Esophagus muscularis mucosa (tissue), 4 donors: ENCODE measurements at places on chromosomes 11 and 22.

DNA sequence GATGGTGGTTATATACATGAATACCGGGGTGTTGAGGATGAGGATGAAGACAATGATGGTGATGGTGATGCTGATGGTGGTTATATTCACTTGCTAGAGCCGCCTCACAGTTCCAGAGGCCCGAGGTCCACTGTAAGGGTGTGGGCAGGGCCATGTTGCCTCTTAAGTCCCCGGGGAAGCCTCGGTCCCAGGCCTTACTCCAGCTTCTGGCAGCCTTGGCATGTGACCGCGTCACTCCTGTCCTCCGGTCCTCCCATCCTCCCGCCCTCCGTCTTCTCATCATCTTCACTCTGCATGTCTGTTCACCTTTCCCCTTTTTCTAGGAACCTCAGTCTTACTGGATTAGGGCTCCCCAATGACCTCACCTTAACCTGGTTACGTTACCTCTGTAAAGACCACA, 54.6 kb downstream of the IGLL1 start:
- DNase-seq = no peak

DNA sequence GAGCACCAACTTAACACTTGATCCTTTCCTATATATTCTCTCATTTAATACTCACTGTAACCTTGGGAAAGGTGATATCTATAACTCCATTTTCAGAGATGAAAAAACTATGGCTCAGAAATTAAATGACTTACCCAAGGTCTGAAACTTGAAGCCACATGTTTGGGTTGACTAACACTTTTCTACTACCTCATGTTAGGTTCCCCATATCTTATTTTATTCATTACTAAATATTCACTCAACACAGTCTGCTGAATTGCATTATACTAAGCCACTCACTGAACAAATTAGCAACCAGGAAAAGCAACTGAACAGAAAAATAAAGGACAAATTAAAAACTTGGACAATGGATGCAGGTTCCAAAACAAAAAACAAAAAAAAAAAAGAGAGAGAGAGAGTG, 59.9 kb downstream of the FAM168A start:
- no peak for DNase-seq

GRCh38 chr22:19886605-19887255, 32.1 kb upstream of the GNB1L start:
- no peak for DNase-seq

- no peak for DNase-seq
Measured at GRCh38 chr11:66044757-66045156, 4.2 kb downstream of the GAL3ST3 start.

GRCh38 chr11:65558002-65558929, at the start of gene LTBP3:
LTBP3 (minus strand) TSS chr11:65558359; CDS start chr11:65557959, 400 bp downstream.
- no peak for DNase-seq

- DNase-seq = no peak
Measured at GRCh38 chr11:41175304-41175972, 284.0 kb downstream of the LRRC4C start.

DNA sequence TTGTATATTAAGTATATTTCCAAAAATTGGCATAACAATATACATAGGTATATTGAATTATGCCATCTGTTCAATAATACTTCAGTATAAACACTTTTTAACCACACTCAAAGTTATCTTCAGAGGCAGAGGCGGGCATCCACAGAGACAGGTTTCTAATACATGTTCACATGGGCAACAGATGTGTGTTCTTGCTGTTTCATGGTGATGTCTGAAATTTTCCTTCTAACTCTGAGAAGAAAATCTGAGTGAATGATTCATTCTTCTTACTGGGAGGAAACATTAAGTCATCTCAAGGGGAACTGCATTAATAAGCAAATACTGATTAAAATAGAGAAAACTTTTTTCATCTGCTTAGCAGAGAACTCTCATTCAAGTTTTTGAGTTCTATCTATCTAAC, 1074.5 kb downstream of the LRRC4C start:
- no peak for DNase-seq

DNA sequence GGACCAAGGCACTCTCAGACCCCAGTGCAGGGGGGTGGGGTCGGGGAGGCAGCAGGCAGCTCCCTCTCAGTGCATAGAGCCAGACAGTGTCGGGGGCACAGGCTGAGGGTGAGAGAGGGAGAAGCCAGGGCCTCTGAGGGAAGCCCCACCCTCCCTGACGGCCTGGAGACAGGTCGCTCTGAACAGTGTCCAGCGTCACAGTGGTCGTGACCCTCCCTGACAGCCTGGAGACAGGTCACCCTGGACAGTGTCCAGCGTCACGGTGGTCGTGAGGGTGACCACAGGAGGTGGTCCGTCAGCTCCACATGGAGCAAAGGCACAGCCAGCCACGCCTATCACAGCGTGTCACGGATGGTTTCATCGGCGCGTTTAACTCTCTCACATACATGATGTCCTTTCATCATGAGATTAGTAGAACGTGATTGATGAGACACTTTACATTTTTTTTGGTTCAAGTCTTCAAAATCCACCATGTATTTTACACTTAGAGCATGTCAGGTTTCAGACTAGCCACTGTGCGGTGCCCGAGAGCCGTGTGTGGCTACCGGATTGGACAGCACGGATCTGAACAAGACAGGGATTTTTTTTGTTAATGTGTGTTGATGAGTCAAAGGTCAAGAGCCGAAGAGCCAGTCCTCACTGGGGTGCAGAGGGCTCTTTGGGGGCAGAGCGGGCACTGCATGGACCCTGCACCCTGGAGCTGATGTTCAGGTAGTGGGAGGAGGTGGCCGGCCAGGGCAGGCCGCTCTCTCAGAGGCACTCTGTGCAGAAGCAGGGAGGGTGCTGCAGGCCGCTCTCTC, 23.9 kb upstream of the PANX2 start:
- DNase-seq = no peak

DNA sequence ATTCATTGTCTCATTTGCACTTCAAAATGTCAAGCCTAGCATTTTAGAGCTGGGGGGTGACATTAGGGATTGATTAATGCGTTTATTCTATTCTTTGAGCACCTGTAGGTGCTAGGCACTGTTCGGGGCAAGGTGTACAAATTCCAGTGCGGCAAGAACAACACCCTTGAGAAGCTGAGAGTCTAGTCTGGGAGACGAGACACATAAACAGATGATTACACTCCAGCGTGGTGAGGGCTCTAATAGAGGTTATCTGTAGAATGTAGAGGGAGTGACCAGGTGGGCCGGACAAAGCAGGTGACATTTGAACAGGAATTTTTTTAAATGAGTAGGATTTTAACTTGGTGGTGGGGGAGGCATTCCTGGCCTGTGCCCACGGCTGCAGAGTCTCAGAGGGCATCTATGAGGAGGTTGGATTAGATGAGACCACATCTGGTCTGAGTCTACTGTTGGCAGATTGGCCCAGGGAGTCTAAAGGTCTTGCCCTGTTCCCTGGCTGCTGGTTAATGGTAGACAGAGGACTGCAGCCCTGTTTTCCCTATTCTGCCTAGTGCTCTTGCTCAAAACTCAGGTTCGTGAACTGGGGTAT, 970 bp downstream of the CAT start:
- no peak for DNase-seq

GRCh38 chr11:94741022-94741679, 27.0 kb upstream of the AMOTL1 start:
- DNase-seq = no peak

DNA sequence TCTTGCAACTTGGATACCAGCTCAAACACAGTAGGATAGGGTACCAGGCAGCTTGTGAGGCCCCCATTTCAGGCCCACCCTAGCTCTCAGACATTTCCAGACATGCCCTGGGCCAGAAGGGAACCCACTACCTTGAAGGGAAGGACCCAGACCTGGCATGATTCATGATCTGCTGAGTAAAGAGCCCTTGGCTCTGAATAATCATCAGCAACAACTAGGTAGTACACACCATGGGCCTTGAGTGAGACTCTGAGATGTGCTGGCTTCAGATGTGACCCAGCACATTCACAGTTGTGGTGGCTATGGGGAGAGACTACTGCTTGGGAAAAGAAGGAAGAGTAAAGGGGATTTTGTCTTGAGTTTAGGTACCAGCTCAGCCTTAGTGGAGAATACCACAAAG, 23.6 kb downstream of the JRKL start:
- DNase-seq = no peak

GRCh38 chr11:130536106-130537040, 87.9 kb downstream of the ADAMTS15 start:
- DNase-seq = no peak

DNA sequence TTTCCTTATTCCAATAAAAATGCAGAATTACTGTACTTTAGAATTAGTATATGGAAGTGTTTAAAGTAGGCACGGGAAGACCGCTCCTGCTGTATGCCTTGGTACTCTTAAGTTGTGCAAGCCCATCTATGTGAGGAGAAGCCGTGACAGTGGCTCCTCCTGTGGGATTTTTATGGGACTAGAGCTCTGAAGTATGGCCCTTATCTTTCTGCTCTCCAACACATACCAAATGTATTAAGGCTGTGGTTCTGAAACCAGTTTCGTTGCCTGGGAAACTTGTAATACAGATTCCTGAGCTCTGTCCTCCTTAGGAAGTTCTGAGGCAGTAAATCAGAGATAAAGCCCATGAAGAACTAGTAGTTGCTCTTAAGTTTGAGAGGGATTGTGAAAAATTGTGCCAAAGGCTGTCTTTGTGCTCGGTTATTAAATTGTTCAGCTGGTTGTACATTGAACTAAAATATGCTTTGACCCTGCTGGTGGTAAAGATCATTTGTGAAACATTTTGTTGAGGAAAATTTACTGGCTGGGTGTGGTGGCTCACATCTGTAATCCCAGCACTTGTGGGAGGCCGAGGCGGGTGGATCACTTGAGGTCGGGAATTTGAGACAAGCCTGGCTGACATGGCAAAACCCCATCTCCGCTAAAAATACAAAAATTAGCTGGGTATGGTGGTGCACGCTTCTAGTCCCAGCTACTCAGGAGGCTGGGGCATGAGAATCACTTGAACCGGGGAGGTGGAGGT, 29.3 kb downstream of the RTN3 start:
- DNase-seq = no peak

DNA sequence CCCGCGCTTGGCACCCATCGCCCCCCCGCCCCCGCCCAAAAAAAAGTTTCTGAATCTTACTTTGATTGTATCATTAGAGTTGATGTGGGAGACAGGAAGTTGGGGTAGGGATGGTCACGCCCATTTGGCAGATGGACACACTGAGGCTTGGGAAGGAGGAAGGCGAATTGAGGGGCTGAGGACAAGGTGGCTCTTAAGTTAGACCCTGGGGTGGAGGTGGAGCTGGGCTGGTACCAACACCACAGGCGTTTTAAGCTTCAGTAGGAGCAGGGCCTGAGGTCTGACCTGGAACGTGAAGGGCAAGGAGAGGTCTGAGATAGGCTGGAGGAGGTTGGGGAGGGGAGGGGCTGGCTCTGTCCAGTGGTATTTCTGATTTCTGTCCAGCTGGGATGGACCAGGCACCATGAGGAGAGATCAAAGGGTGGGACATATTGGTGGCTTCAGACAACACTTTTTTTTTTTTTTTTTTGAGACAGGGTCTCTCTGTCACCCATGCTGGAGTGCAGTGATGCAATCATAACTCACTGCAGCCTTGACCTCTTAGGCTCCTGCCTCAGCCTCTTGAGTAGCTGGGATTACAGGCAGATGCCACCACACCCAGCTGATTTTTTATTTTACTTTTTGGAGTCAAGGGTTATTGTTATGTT, 799 bp upstream of the CDC42BPG start:
- DNase-seq = no peak

- no peak for DNase-seq
Measured at GRCh38 chr22:36419912-36420882, 32.4 kb upstream of the MYH9 start.

- DNase-seq = no peak
Measured at GRCh38 chr11:120261931-120262330, 22.0 kb downstream of the POU2F3 start.

- no peak for DNase-seq
Measured at GRCh38 chr11:130470832-130471706, 22.6 kb downstream of the ADAMTS15 start.

DNA sequence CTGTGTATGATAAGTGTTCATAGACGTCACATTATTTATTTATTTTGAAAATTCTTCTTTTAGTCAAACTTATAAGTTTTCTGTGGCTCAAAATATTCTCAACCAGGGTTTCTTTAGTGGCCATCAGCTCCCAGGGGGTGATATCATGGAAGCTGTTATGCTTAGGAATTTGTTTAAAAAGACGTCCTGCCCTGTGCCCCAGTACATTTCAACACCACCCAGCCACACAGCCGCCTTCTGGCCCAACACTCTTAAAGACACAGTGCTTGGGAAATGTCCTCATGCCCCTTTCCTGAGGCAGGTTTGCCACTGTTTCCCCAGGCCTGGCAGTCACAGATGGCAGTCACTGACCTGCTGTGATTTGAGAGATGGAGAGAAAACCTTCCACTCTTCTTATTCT, 19.9 kb downstream of the TSKU start:
- DNase-seq = peak; percentile 90

DNA sequence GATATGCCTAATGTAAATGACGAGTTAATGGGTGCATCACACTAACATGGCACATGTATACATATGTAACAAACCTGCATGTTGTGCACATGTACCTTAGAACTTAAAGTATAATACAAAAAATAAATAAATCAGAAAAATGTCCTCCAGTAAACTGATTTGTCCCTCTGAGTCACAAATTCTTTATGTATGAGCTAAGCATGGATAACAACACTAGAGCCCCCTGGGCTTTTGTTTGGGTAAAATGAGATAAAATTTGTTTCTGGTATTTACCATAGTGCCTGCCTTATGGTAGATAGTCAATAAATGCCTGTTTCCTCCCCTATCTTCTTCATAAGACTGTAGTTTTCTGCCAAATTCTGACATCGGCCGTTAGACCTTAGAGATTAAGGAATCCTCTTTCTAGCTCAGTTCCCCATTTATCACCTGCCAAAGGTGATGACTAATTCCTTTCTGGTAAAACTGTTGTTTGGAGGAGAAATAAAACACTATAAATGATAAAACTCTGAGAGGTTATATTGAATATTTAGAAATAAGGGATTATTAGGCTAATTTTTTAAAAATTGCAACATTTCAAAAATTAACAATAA, 43.6 kb upstream of the LUZP2 start:
- no peak for DNase-seq

DNA sequence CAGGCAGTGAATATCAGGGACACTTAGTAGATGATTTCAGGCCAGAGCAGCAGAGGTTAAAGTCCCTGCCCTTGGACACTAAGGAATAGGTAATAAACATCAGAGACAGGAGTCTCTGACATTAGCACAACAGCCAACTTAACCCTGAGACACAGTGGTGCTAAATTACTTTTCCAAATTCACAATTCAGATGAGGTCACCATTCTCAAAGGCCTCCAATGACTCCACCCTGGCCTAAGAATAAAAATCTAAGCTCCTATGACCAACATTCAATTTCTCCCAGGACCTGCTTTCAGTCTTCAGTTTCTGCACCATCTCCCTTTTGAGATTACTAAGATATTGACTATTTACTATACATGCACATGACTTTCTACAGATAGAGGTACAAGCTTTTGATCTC, 42.0 kb downstream of the BLID start:
- DNase-seq = no peak

DNA sequence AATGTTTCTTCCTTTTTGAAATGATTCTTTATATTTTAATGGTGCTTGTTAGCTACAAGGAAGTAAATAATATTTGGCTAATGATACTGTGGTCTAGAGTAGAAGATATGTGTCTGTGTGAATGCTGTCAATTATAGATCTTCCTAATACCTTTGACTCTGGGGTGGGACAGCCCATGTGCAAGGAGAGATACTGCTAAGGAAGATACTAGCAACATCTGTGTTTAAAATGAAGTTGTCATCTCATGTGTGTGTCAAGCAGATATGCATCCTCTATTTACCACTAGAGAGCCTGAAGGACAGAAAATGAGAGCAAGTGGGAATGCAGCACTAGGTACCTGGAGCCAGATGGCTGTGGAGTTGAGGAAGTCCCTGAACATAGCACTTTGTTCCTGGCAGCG, 34.1 kb downstream of the PPME1 start:
- DNase-seq = no peak
